ENCODE measurements at places on chromosomes 16 and 17. TPM values are rescaled to one million over a fixed set of nuclear protein-coding genes. Genes with fewer than 3 reads are reported as not detected.

- no peak for DNase-seq
Measured at GRCh38 chr16:83942074-83942473, 11.0 kb upstream of the OSGIN1 start.

DNA sequence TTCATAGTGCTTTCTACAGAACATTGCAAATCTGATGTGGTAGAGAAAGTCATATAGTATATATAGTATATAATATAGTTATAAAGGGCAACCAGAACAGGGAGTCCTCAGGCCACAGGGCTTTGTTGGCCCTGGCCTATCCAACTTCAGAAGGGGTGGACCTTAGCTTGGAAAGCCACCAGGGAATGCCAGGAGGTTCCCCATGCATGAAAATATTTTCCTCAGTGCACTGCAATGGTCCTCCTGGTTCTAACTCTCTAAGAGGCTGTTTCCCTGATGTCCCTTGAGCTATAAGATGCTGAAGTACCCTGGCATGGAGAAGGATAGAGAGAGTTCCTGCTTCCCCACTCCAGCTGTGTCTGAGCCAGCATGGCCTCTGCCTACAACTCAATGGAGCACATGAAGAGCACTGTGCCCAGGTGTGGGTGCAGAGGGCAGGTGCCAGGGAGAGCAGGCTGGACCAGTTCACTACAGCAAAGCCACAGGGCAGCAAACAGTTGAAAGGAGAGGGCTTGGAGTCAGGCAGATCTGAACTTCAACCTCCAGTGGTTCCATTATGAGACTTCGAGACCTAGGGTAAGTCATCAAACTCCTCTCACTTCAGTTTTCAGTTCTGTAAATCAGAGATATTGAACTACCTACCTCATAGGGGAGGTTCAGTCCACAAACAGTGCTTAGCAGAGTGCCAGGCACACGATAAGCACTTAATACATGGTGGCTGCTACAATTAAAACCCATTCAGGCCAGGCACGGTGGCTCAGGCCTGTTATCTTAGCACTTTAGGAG, 183.1 kb downstream of the SALL1 start:
- no peak for DNase-seq

GRCh38 chr16:51708861-51709260, 557.8 kb upstream of the SALL1 start:
- no peak for DNase-seq

DNA sequence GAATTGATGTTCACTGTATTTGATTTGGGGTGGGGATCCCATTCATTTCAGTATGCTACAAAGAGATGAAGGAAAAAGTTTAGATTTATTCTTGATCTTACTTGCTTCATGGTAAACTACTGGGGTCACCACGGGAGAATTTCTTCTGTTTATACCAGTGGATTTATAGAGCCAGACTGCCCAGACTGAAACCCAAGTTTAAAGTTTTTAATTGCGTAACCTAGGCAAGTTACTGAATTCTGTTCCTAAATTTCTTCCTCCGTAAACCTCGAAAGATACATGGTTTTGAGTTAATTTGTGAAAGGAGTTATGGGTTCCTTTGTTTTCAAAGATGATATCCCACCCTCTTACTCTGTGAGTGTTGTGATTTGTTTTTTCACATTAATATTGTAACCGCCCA, 26.4 kb downstream of the PIGL start:
- DNase-seq: no peak

GRCh38 chr17:53321651-53322050, 501.1 kb upstream of the KIF2B start:
- no peak for DNase-seq

DNA sequence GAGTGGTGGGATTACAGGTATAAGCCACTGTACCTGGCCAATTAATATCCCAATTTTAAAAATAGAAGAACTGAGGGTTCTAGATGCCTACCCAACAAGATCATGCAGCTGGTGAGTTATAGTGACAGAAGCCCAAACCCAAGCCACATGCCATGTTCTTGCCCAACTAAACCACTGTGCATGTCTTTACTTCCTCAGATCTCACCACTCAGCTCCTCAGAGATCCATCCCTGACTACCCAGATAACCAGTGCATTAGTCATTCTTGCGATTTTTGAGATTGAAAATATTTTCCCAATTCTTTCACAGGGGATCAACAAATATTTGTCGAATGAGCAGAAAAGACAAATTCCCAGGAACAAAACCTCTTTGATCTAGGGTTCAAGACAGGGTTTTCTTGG, 303.1 kb downstream of the CBLN1 start:
- no peak for DNase-seq

DNA sequence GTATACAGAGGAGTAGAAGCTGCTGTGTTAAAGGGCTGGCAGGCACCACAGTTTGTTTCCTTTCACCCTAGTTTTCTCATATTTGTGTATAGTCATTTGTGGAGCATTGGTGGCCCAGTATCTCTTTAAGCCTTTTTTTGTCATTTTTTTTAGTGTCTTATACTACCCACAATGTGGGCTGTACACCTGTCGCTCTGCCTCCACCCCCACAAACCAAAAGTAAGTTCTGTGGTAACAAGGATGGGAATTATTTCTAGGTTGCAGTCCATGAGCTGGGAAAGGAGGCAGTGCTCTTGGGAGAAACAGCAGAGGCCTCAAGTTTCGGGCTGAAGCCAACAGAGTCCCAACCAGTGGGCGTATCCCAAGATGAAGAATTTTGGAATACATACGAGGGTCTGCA, 6.2 kb downstream of the ZNF75A start:
- DNase-seq: no peak

GRCh38 chr17:40241252-40241834, 22.2 kb downstream of the WIPF2 start:
- no peak for DNase-seq

DNA sequence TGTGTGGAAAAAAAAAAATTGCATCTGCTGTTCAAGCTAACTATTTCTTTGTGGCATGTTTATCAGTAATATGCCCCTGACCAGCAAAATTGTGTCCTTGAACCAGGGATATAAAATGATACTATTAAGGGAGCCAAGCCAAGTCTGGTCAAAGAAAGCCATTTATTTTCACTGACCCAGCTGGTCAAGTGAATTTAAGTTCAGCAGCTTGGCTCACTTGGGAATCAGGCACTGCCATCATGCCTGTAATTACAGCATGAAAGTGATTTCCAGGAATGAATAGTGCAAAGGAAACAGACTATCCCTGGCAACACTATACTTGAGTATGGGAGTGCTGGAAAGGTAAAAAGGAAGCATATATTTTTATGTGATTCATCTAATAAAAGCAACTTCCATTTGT, 934.6 kb upstream of the CDH8 start:
- DNase-seq: no peak

DNA sequence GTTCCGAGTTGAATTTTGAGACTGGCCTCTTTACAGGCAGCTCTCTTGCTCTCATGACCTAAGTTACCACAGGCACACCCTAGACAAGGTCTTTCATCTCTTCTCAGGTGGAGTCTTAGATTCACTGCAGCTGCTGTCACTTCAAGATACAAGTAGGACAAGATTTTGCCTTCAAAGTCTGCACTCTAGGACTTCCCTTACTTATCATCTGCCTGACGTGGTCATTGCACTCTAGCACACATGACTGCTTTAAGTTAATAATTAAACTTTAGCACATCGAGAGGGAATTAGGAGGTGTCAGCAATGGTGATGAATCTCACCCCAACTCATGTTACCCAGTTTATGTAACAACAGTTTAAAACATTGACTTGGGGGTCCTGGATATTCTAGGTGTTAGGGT, 25.6 kb downstream of the RNF135 start:
- DNase-seq: peak; percentile 41

DNA sequence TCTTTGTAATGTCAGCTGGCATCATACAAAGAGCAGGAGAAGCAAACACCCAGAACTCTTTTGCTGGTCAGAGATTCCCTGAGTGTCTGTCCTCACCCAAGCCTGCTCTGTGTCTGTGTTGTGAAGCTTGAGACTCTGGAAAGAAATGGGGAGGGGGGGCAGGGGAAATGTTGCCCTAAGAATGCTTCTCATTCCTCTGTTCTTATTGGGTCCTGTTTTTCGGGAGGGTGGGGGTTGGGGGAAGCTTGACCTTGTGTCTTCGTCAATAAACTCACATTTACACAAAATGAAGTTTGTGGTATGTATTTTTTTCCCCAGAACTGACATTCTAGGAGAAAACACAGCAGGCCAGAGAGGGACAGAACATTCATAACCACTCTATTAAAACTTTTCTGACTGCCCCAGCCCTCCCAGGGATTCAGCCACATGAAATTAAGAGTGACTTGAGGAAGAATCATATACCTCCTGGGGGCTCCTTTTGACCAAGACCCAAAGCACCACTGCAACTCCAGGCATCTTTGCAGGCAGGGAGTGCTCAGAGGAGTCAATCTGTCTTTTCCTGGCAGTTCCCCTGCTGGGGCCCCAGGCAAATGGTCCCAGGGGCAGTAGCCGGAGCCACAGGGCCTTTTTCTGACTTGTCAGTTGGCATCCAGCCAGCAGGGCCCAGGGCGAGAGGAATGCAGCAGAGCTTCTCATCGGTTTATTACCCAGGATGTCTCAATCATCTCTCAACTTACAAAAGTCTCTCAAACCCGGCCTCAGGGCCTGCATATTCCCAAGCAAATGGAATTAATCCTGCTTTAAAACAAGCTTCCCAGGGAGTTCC, 5.1 kb upstream of the RASL10B start:
- DNase-seq: peak; percentile 48

GRCh38 chr16:87487361-87487924, 5.4 kb downstream of the ZCCHC14 start:
- DNase-seq: peak; percentile 86

DNA sequence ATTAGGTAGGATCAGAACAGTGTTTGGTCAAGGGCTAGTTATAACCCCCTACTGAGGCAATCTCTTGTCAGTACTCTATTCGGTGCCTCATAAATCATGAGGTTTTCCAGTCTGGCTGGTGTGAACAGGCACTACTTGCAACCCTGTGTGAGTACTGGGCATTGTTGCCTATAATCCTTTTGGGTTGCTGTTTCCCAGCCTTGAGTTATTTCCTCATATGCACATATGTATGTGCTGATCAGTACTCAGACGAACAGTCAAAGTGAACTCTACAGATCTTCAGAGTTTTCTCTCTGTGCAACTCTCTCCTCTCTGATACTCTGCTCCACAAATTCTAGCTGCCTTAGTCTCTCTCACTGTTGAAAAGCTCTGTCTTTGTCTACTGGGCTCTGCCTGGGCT, 164.3 kb downstream of the CDK5R1 start:
- no peak for DNase-seq

DNA sequence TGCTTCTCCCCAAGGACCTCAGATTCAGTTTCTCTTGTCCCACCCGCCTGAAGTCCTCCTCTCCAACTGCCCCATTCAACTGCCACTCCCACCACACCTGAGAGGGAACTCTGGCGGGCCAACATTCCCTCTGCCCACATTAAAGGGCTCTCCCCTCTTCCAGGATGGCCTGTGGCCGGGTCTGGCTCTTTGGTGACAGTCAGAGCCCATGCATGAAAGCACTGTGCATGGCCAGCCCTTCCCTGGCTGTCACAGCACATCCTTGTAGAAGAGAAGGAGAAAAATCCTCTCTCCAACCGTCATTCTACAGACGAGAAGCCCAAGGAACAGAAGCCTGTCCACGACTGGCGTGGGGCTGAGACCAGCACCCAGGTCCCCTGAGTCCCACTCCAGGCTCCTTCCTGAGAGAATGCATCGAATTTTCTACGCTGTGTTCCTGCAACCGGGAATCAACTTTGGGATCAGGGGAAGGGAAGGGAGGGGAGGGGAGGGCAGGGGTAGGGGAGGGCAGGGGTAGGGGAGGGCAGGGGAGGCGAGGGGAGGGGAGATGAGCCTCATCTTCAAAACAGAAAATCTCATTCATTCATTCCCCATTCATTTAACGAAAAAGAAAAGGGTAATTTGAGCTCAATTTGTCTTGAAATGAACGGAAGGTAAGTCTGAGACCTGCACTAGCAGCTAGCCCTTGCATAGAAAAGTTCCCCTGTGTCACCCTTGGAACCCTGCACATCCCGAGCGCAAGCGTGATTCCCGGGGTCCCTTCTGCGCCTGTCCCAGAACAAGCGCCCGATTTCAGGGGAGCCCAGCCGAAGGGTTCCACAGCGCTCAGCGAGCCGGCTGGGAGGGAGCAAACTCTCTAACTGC, at the start of gene ABCC12:
Gene ABCC12, minus strand, starts transcription at position 68 of the 864 bp plus-strand sequence. CDS start 9,569 bp downstream, outside the sequence.
- DNase-seq: no peak

DNA sequence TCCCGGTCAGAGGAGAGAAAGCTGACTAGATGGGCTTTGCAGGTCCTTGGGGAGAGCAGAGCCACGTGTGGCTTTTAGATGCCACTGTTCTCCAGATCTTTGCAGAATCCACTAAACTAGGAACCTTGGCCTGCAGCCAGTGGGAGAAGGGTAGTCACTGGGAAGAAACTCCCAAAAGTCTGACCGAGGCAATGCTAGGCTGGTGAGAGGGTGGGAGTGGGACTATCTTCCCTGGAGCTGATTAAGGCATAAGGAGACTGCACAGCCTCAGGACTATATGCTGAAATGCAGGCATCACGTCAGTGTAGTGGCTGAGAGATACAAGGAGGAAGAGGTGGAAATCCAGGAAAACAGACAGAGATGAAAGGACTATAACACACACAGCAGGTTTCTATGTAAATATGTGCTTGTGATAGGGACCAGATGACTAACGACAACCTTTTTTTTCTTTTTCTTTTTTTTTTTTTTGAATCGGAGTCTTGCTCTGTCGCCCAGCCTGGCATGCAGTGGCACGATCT, 2.2 kb upstream of the GSDMA start:
- DNase-seq: no peak

- DNase-seq: no peak
Measured at GRCh38 chr16:51008607-51009006, 142.5 kb downstream of the SALL1 start.

Gene AANAT
- not detected for total RNA-seq

Gene PPM1E
- not detected for total RNA-seq

Gene TMEM106A
- total RNA-seq: 1.9 TPM

Gene ABCA10
- 0.29 TPM for total RNA-seq

Gene TMED6
- total RNA-seq: 0.10 TPM

Gene TXNL4B
- 7.5 TPM for total RNA-seq

Gene OR4D1
- total RNA-seq: not detected

Gene FA2H
- total RNA-seq: 23.0 TPM

Gene LGALS9B
- not detected for total RNA-seq

Gene GPR139
- total RNA-seq: not detected

Gene KRTAP3-1
- not detected for total RNA-seq

Gene POLG2
- 5.1 TPM for total RNA-seq
